ENCODE measurements at places on chromosomes 16 and 17.

- no peak for DNase-seq
Measured at GRCh38 chr17:78763561-78763960, 18.5 kb downstream of the CYTH1 start.

DNA sequence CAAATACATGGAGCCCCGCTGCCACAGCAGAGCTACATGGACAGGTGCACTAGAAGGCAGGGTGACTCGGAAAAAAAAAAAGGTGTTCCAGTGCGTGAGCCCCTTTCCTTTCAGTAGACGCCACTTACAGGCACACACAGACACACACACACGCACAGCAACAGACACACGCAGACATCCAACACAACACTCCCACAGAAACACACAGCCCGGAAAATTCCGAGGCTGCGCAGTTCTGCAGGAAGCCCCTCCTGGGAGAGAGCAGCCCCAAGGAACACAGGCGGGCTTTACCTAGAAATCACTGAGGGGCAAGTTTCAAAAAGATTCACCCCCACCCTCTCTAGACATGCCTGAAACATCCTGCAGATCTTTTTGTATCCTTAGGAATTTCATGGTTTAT lies 136.0 kb upstream of the WSB1 start:
- DNase-seq = no peak

DNA sequence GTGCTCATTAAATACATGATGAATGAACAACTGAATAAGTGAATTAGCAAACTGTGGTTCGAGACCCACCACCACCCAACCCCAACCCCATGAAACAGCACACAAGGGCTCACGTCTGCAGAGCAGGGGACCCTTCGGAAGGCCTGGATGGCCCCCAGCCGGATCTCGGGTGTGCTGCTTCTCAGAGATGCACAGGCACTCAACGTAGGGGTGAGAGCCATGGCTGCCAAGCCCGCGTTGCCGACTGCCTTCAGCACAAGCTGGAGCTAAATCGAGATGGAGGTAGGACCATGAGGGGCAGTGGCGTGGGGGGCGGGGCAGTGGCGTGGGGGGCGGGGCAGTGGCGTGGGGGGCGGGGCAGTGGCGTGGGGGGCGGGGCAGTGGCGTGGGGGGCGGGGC lies 93.2 kb downstream of the LITAF start:
- peak; percentile 46 for DNase-seq

GRCh38 chr16:75292691-75293090 lies 41.3 kb upstream of the BCAR1 start:
- no peak for DNase-seq

DNA sequence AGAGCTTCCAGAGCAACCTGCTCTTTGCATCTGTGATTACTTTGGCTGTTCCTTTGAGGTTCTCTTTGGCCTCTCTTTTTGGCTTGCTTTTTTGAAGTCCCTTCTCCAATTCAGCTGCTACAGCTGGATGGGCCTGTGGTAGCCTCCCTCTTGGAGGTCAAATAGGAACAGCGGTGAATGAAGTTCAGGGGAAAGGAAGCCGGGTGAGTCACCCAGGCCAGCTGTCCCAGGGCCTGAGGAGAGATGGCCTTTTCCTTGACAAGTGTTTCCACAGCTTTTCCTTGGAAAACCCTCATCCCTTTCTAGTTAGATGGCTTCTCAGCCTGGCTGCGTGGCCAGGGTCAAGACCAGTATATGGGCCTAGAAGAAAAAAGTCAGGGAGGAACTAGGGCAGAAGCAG lies 103.1 kb downstream of the STX8 start:
- no peak for DNase-seq

DNA sequence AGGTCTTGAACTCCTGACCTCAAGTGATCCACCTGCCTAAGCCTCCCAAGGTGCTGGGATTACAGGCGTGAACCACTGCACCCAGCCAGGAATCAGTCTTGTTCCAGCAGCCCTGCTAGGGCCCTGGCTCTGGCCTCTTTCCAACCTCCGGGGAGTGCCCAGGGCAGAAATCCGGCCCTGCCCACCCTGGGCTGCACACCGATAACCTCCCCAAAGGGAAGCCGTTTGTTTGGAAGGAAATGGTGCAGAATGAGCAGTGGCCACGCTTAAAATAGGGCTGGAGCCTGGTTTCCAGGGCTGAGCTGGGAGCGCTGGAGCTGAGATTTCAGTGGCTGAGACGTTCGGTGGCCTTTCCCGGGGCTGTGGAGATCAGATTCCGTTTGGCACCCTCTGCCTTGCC lies 17.8 kb upstream of the EMP2 start:
- DNase-seq = no peak

GRCh38 chr16:70760221-70760620 lies 40.7 kb downstream of the VAC14 start:
- no peak for DNase-seq

GRCh38 chr17:34364751-34365150 lies 1.7 kb upstream of the CCL1 start:
- DNase-seq = no peak

DNA sequence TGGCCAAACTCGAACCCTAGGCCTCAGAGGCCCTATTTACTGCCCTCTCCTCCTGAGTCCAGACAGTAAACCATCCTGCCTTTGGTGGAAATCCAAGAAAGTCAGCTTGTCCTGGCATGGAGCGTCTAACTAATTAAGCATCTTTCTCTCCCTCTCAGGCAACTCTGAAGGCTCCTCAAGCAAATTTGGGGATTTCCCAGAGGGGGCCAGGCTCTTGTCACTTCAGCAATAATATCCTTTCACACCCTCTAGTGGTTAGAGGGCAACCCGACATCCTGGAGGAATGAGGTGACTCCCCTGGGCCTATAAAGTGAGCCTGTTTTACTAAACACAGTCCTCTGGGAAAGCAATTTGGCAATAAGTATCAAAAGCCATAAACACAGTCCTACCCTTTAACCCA lies 60.4 kb downstream of the NOG start:
- peak; percentile 63 for DNase-seq

DNA sequence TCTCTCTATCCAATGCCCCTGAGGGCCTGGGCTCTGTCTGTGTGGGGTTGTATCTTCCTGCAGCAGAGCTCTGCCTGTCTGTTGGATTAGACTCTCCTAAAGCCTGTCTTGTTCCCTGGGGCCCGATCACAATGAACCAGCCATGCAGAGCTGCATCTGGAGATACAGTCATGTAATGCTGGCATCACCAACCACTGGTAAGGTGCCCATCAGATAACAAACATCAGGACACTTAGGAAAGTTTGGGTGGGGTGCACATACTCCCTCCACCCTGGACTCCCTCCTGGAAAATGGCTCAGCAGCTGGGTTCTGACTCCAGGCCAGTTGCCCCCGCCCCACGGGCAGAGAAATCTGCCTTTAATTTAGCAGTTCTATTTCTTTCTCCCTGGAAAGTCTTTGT lies 61.3 kb upstream of the BRD7 start:
- no peak for DNase-seq

- DNase-seq = no peak
Measured at GRCh38 chr16:70692873-70693671, 7.2 kb upstream of the MTSS2 start.

DNA sequence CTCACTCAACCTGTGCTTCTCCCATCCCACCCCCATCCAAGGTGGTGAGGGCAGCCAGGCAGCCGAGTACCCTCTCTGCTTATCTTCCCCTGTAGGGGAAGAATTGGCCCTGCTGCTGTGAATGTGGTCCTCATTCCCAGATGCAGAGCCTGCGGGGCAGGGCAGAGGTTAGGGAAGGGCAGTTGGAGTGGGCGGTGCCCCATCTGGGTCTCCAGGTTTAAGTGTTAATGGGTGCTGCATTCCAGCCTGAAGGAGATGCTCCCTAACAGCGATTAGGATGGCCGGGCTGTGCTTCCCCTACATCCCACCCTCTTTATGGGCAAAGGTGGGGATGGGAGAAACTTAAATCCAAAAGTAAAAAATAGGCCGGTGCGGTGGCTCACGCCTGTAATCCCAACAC lies 12.1 kb downstream of the TMEM95 start:
- DNase-seq = no peak

DNA sequence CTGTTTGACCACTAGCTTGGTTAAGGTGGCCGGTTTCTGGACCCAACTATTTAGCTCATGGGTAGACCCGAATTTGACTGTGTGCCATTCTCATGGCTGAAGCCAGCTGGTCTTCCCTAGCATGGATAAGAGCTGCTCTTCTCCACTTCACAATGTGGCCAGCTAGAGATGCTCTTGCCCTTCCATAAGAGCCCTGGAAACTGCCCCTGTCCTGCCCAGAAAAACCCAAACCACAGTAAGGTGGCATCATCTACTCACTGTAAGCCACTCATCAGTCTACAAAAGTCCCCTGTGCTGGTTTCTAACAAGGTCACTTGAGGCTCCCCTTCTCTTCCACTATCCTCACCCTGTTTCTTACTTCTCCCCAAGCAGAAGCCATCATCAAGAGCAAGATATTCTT lies 165.1 kb downstream of the HS3ST2 start:
- no peak for DNase-seq

- no peak for DNase-seq
Measured at GRCh38 chr17:76411247-76411646, 26.8 kb downstream of the SPHK1 start.

DNA sequence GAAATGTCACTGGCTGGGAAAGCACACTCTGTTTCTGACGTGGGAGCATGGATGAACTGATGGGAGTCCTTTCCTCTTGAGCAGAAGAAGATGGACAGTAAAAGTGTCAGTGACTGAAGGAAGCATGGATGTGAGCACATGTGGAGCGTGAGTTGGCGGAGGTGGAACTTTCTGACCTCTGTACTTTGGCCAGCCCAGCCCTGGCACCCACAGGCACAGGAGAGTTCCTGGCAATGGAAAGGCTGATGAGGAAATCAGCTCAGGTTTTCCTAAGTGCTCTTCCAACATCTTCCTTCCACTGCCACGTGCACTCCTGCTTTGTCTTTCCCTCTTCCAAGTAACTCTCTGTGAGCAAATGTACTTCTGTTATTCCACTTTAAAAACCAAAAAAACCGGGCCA lies 276.8 kb downstream of the NTN1 start:
- no peak for DNase-seq

DNA sequence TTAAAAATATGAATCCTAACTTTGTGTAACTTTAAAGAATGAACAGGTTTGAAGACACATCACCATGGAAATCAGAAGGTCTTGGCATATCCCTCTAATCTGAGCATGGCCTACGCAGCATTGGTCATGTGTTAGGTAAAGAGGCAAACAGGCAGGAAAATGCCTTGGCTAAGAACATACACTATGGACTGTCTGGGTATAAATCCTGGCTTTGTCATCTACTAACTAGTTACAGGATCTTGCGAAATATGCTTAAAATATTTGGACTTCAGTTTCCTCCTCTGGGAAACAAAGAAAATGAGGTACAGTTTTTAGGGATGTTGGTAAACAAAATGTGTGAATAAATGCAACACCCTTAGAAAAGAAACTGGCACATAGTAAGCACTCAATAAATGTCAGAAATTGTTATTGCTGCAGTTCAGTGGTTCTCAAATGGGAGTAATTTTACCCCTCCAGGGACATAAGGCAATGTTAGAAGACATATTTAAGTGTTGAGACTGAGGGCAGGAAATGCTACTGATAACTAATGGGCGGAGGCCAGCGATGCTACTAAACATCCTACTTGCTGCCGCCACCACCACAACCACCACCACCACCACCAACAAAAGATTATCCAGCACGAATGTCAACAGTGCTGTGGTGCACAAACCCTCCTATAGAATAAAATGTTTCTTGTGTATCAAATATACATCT lies 770.8 kb upstream of the SOX9 start:
- no peak for DNase-seq

DNA sequence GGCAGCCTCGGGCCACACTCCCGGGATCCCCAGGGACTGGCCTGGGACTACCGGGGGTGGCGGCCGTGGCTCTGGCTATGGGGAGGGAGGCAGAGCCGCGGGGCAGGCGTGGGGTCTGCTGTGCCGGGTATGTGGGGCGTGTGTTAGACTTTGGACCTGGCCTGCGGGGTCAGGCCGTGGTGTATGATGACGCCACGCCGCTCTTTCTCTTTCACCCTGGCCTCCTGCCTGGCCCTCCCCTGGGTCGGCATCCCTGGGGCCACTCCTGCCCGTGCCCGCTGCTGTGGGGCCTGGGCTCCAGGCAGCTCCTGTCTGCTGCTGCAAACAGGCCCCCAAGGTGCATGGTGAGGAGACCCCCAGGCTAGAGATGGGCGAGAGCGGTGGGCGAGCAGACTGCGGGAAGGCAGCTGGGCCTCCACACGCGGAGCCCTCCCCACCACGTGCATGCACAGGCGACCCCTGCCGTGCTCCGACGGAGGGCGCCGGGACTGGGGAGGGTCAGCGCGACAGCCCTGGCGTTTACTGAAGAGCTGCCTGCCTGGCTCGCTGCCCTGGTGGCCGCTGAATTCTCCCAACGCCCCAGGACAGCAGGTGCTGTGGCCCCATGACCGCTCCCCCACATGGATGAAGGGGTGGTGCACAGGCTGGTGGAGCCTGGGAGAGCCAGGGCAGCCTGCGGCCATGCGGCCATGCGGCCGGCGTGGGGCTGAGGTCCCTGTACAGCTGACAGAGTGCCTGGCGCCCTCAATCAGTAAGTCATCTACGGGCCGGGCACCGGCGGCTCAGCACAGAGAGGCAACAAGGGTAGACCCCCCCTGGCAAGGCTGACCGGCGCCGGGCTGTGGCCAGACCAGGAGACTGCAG lies 16.0 kb downstream of the CAPN15 start:
- DNase-seq = no peak

GRCh38 chr16:29146266-29146665 lies 161.4 kb downstream of the LAT start:
- no peak for DNase-seq

- DNase-seq = no peak
Measured at GRCh38 chr16:9798474-9798873, 383.8 kb downstream of the GRIN2A start.

- peak; percentile 25 for DNase-seq
Measured at GRCh38 chr17:12296209-12296625, 275.5 kb downstream of the MAP2K4 start.

GRCh38 chr16:73558219-73558618 lies 510.3 kb upstream of the ZFHX3 start:
- DNase-seq = no peak

- no peak for DNase-seq
Measured at GRCh38 chr17:42904110-42904469, 3.5 kb downstream of the G6PC1 start.

- DNase-seq = peak; percentile 29
Measured at GRCh38 chr17:79836510-79836971, 2.7 kb downstream of the CBX4 start.

- no peak for DNase-seq
Measured at GRCh38 chr16:4323071-4323844, 7.4 kb downstream of the GLIS2 start.

Data from WTC11 (cell line).